ENCODE measurements at places on chromosomes 1 and 21.

DNA sequence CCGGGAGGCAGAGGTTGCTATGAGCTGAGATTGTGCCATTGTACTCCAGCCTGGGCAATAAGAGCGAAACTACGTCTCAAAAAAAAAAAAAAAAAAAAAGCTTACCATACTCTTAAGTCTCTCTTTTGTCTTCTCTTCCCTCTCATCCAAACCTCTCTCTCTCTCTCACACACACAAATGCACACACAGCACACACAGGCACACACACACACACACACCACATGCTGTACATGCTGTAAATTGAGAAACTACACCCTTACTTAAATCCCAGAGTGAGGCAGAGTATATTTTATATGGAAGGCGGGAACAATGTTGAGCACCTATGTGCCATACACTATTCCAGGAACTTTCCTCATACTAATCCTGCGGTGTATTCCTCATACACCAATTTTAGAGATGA is 6.5 kb downstream of the MCOLN3 start:
- no peak for DNase-seq

DNA sequence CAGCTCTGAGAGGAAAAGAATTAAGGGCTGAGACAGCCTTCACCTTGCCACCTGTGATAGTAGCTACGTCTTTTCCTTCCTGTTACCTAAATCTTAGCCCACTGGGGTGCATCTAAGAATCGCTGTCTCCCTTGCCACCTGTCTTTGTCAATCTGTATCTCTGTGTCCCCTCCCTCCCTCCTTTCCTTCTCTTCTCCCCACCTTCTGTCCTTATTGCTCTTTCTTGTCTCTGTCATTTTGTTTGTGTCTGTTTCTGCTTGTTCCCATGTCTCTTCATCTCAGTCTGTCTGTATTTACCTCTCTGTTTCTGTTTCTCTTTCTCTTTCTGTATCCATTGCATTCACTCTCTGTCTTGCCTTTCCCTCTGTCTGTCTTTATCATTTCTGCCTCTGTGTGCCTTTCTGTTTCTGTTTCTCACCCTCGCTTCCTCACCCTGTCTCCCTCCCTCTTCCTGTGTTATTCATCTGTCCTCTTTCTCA is 30.2 kb downstream of the SLC22A15 start:
- no peak for DNase-seq

GRCh38 chr1:194024659-194025058 is 838.2 kb upstream of the B3GALT2 start:
- DNase-seq = no peak

GRCh38 chr1:207069858-207070506 is 16.9 kb downstream of the PFKFB2 start:
- no peak for DNase-seq

DNA sequence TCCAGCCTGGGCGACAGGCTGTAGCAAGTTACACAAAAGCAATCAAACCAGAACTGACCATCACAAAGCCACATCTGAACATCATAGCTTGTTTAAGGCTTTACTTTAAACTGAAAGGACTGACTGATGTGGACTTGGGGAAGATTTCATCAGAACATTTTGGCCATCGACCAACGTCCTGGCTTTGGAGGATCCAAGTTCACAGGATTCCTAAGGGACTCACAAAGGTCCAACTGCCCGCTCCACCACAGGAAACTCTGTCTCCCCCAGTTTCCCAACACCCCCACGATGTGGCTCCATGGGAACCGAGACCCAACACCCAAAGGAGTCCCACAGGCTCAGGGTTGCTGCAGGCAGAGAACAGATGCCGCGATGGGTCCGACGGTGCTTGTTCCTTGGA is 9.3 kb downstream of the SSU72 start:
- DNase-seq = no peak

- DNase-seq = no peak
These were observed 26.2 kb downstream of the TRIM67 start for GRCh38 chr1:231188072-231188471.

GRCh38 chr1:159318784-159319551 is 16.8 kb downstream of the FCER1A start:
- DNase-seq = no peak

DNA sequence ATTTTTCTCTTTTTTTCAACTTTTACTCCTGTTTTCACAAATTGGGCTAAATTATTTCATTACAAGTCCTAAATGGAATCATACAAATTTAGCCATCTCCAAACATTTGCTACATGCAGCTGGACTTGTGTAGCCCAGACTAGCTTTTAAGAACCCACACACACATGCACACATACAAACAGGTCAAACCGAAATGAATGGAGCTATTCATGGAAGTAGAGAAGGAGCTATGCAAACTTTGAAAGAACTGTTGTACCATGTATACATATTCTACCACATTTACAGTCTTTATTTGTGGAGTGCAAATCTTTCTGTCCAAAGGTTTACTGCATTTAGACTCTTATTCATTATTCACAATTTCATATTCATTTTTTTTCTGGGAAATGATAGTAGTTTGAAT is 189.1 kb upstream of the RNPC3 start:
- no peak for DNase-seq

GRCh38 chr1:7592120-7592798 is 178.8 kb upstream of the VAMP3 start:
- DNase-seq = no peak

DNA sequence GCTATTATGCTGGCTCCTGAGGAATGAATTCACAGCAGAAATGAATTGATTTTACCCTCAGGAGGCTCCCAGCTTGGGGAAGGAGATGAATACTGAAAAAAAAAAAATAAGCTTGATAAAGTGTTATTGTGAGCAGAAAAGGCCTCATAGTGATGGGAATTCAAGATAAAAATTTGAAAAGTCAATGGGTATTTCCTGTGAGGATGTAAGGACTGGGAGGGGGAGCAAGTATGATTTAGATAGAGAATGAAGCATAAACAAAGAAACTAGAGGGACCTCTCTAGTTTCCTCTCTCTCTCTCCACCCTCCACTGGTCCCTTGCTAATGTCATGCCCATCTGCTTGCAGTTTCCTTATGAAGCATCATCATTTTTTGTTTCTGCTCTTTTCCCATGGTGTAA is 439.0 kb upstream of the PLXNA2 start:
- DNase-seq = no peak

DNA sequence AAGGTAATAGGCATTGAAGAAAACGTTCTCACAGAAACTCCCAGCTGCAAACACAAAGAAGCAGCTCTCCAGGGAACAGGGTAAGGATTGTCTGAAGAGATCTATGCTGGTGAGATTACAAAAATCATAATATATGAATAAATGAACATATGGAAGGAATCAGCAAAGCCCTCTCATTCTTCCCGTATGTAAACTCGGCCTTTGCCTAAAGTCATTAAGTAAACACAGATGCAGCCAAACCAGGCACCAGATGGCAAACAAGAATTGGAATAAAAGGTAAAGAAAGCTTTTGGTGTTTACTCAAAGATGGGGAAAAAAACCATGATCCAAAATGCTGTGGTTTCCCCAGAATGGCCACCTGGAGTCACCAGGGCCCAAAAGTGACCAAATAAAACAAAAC is 76.6 kb upstream of the HOOK1 start:
- DNase-seq = no peak

DNA sequence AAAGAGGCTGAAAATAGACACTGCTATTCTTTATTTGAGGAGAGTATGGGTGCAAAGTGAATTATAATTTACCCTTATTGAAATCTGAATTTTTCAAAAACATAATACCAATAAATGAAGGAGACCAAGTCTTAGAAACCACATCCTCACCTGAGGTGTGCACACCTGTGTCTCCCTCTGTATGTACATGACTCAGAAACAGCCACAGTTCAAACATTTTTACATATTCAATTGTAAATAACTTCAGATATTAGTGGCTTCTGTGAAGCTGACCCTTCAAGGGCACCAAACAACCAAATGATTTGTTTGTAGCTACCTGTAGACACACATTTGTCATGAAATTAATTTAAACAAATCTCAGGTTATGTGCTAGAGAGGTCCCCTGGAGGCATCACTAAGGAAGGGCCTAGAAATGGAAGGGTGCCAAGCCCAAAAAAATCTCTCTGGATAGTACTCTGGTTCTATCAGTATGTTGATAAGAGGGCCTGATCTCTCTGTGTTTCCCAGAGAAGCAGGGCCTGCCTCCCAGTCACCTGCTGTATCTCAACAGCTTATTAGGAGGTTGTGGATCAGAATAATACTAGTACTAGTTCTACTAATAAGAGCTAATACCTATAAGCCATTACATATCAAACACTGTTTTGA is 28.1 kb downstream of the ERI3 start:
- DNase-seq = no peak

DNA sequence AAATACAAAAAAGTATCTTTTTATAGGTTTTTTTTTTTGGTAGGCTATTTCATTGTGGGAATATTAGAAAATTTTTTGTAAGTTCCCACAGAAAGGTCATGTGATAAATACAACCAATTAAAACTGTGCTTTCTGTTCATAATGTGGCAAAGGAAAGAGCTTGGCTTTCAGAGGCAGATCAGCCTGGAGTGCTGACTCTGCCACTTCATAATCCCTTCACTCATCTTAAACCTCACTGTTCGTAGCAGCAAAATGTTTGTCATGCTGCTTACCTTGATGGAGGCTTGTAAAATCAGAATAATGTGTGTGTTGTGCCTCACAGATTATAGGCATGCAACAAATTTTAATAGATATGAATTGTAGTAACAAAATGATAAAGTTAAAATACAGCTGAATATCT is 176.8 kb downstream of the ZP4 start:
- DNase-seq = no peak

DNA sequence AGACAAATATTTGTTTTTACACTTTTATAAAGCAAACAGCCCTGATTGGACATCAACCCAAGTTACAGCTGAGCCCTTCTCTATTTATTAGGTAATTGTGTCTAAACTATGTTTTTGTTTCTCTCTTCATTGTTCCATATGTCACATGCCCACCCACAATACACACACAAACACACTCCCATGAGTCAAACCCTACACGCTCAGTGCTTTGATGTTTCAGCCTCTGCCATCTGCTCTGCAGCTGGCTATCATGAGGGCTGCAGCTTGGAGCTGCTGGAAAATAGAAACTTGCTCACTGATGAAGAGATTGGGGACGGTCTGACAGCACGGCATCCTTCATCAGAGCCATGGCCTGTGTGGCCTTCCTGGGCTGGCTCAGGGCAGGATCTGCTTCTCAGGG is 41.7 kb downstream of the PSMG1 start:
- no peak for DNase-seq

GRCh38 chr1:36306210-36306901 is at the start of gene SH3D21:
SH3D21 (plus strand) TSS chr1:36306368; CDS start chr1:36306421, 53 bp downstream.
- peak; percentile 47 for DNase-seq

DNA sequence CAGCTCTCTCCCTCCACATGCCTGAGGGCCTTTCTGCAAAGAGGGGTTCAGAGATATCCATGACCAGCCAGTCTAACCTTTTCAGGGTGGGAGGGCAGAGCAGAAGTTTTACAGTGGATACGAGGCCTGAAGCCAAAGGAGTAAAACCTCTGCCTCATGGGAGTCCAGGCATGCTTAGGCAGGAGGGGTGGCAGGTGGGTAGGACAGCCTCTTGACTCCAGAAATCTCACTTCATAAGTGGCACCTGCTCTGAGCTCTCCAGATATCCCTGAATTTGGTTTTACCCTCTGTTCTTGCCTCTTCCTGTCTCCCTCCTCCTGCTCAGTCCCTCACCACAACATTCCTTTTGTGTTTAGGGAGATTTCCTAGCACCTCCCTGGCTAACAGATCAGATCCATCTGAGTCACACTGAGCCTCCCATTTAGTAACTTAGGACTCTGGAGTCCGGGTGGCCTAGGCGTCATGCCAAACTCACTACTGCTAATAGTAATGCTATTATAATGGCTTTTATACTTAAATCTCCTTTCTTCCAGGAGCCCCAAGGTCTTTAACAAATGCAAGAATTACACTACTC is 201.0 kb downstream of the HS2ST1 start:
- DNase-seq = no peak

DNA sequence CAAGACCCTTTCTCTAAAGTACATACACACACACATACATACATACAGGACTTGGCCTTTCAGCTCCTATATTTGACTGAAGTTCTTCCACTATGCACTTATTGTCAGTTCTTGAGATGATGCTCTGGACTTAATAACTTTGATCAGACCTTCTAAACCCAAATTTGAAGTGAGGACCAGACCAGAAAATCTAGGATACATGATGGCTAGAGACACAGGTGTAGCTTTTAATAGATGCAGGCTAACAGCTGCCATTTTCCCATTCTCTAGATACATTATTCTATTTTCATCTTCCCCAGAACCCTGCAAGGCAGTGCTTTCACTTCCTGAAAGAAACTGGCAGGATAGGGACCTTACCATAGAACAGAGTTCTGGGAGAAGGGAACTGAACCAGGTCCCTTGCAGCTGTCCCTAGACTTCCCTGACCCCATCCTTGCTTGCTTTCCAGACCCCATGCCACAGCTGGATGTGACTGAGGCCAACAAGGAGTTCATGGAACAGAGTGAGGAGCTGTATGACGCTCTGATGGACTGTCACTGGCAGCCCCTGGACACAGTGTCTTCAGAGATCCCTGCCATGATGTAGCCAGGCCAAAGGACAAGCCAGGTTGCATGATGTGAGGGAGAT is 14.9 kb upstream of the RAB42 start:
- DNase-seq = peak; percentile 54

DNA sequence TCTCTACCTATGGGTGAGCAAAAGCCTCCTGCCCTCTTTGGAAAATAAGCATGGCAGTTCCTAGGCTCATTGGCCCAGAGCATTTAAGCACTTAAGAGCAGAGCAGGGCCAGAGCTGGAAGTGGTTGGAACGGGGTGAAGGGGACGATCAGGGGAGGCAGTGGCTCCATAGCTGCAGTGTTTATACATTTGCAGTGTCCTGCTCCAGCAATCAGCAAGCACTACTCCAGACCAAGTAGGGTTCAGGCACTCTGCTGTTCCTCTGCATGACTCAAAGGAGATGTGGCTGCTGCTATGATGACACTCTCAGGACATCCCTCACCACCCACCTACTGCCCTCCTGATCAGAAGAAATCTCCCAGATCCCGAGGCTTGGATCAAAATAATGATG is 55.0 kb downstream of the TRABD2B start:
- DNase-seq = no peak

DNA sequence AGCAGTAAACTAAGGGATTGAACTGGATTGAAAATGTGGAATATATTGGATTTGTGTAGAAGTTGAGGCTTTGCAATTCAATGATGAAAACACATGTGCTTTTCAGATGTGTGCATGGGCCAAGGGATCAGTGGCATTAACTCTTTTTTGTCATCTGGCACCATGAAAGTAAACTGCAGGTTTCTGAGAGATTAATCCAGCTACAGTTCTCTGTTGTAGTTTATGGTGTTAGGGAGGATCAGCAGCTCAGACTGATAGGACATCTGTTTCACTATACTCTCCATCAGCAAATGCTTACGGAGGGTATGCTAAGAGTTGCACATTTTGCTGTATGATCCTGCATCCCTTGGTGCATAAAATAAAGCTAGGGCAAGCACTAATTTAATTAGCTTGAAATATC is 82.6 kb downstream of the C1orf21 start:
- DNase-seq = no peak

- DNase-seq = peak; percentile 87
These were observed 9.6 kb downstream of the TENT5C start for GRCh38 chr1:117615474-117615873.

All from NB4 (cell line).